ENCODE measurements at places on chromosomes 13 and 19. TPM values are rescaled to one million over a fixed set of nuclear protein-coding genes. Genes with fewer than 3 reads are reported as not detected.

RFXANK gene
- 62.1 TPM for polyA plus RNA-seq

PCSK4 gene
- polyA plus RNA-seq = 5.0 TPM

KLC3 gene
- 1.7 TPM for polyA plus RNA-seq

CACNA1A gene
- 2.9 TPM for polyA plus RNA-seq

CD79A gene
- 0.40 TPM for polyA plus RNA-seq

UBE2L5 gene
- 0.91 TPM for polyA plus RNA-seq

SHANK1 gene
- 4.8 TPM for polyA plus RNA-seq

TECR gene
- polyA plus RNA-seq = 131 TPM

PTOV1 gene
- polyA plus RNA-seq = 296 TPM

PODNL1 gene
- 1.2 TPM for polyA plus RNA-seq

ZNF146 gene
- 155 TPM for polyA plus RNA-seq

PLPPR3 gene
- 9.4 TPM for polyA plus RNA-seq

U2AF2 gene
- 164 TPM for polyA plus RNA-seq

INAFM1 gene
- polyA plus RNA-seq = 6.5 TPM

DNA sequence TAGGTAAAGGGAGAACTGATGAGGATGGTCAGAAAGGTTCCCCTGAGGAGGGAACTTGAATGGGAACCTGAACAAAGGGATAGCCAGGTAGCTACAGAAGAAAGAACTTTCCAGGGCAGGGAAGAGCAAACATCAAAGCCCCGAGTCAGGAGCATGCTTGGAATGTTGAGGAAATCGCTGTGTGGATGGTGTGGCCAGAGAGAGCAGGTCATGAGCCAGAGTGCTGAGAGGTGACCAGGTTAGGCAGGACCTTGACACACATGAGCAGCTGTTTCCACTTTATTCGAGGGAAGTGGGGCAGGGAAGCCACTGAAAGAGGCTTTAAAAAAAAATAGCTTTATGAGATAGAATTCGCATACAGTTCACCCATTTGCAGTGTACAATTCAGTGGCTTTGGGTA is 4.4 kb downstream of the RAB8A start:
- DNase-seq = no peak

DNA sequence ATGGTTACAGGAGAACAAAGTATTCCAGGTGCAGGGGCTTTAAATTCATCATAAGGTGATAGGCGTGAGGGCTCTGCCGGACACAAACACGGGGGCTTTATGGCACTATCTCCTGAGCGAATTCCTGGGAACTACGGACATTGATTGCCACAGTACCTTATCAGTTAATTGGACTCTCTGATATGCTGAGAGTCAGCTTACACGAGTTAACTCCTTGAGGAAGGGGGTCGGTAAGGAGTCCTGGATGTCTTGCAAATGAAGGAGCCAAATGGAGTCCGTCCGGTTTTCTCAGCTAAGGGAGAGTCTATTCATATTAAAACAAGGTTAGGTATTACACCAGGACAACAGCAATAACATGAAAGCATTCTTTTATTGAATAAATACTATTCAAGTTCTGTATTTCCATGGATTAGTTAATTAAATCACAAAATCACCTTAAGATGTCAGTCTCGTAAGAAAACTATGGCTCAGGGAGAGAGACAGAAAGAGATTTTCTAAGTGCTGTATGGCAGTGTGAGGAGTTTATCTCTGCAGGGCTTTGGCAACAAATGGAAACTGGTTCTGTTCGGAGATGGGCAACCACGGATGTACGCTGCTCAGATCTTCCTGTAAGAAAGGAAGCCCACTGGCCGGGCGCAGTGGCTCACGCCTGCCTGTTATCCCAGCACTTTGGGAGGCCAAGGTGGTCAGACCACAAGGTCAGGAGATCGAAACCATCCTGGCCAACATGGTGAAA is 26.2 kb upstream of the HIF3A start:
- DNase-seq = no peak

DNA sequence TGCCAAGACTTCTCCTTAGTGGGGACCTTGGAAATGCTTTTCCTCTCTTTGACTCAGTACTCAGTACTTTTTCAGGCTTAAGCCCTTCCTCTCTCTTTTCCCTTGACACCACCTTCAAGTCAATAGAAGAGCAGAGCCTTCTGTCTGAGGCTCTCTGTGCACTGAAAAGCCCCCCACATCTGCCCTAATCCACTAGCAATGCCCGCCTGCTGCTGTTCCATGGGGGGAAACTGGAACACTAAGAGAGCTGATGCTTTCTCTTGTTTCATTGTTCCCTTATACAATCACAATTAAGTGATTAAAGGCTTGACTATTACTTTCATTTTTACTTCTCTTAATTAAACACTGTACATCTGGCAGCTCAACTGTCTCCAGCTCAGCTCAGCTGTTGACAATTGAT is 254.5 kb downstream of the SLITRK6 start:
- DNase-seq = no peak

DNA sequence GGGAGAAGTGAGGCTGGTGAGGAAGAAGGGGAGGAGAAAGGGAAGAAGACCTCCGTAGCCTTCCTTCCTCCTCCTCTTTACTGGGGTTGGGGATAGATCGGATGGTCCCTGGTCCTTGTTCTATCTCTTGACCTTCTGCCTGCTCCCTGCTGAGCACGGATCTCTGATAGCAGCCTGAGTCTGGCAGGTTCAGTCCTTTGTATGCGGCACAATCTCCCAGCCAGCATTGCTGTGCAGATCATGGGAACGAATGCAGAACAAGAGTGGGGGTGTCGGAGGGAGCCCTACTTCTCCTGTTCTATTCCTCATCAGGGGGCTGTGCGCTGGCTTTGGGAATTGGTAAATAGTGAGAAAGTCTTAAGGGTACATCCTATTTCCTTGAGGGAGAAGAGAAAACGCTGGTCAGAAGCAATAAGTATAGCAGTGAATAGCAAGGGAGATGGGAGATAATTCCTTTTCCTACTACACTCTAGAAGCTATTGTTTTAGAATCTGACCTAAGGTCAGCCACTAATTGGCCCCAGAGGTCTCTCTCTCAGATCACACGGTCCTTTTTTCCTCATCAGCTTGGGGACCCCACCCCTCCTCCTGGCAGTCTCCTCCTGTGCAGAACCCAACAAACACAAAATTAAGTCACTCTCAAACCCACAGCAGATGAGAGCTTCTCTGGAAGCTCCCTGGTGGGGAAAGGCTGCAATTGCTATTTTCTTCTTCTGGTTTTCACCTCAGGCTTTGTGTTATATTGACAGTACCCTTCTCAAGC is 41.0 kb downstream of the KL start:
- no peak for DNase-seq

DNA sequence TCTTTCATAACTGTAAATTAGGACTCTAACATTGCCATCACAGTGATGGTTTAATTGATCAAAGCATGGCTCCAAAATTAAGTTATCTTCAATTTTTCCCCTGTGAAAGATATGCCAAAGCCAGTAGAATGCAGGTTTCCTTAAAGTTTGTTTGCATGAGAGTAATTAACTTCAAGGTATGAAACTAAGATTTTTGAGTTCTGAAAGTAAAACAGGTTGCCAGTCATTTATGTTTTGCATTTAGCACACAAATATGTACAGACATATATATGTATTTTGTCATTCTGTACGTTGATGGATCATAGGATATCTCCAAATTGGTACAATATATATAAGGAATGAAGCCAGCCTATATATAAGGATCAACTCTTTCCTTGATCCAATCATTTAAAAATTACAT is 23.6 kb upstream of the NDFIP2 start:
- DNase-seq = no peak

- DNase-seq = no peak
These were observed 651 bp downstream of the GAPDHS start for GRCh38 chr19:35533822-35534392.

- DNase-seq = no peak
These were observed 77.0 kb downstream of the STARD13 start for GRCh38 chr13:33208290-33209220.

GRCh38 chr13:112634102-112634501 is 46.1 kb upstream of the TUBGCP3 start:
- no peak for DNase-seq

DNA sequence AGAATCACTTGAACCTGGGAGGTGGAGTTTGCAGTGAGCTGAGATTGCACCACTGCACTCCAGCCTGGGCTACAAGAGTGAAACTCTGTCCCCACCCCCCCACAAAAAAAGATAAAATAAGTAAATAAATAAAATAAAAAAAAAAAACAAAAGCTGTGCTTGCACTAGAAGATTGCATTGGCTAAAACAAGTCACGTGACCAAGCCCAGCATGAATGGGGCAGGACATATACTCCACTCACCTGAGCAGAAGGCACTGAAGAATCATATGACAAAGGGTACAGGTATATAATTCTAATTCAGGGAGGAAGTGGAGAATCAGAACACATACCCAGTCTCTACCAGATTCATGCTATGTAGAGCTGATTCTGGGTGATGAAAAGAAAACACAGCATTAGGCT is 36.6 kb downstream of the CYP4F22 start:
- DNase-seq = no peak

GRCh38 chr19:43675269-43675879 is 5.4 kb upstream of the PLAUR start:
- no peak for DNase-seq

- DNase-seq = no peak
These were observed 369.6 kb downstream of the KCTD12 start for GRCh38 chr13:76516586-76516985.

DNA sequence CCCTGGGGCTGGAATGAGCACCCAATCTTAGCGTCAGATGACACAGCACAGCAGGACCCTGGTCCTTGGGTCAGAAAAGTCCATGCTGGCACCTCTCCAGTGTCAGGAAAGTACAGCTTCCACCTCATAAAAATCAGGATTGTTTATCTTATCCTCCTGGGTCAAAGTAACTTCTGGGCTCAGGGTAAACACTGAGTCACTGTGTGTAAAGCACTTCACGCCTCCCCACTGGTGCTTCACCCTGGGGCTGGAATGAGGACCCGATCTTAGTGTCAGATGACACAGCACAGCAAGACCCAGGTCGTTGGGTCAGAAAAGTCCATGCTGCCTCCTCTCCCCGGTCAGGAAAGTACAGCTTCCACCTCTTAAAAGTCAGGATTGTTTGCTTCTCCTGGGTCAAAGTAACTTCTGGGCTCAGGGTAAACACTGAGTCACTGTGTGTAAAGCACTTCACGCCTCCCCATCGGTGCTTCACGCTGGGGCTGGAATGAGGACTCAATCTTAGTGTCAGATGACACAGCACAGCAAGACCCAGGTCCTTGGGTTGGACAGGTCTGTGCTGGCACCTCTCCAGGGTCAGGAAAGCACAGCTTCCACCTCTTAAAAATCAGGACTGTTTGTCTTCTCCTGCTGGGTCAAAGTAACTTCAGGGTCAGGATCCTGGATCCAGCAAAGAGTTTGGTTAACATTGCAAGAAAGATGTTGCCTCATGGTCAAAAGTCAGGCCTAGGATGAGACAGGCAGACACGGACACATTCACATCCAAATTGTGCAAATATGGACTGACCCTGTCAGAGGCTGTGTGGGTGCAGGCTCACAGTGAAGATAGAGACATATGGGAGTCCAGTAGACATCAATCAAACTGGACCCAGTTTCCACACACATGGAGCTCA is 39.2 kb upstream of the CYP2A7 start:
- no peak for DNase-seq

GRCh38 chr13:32903720-32904119 is 112.5 kb upstream of the KL start:
- DNase-seq = no peak

DNA sequence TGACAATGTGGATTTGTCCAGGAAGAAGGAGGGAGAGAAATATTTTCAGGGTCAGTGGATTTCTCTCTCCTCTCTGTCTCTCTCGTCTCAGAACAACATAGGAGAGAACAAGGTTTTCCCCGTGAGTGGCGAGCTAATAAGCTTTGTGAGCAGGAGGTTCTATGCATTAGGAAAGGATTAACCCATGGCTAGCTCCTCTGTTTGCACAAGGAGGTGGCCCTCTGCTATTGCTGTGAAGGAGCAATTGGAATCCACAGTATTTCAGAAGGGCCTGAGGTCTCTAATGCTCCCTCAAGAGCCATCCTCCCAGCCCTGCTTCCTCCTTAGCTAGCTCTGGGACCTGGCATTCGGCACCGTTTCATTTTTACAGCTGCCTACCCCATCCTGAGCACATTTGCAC is 288.9 kb upstream of the MAB21L1 start:
- no peak for DNase-seq

GRCh38 chr13:97142452-97142851 is 79.7 kb upstream of the MBNL2 start:
- DNase-seq = no peak

DNA sequence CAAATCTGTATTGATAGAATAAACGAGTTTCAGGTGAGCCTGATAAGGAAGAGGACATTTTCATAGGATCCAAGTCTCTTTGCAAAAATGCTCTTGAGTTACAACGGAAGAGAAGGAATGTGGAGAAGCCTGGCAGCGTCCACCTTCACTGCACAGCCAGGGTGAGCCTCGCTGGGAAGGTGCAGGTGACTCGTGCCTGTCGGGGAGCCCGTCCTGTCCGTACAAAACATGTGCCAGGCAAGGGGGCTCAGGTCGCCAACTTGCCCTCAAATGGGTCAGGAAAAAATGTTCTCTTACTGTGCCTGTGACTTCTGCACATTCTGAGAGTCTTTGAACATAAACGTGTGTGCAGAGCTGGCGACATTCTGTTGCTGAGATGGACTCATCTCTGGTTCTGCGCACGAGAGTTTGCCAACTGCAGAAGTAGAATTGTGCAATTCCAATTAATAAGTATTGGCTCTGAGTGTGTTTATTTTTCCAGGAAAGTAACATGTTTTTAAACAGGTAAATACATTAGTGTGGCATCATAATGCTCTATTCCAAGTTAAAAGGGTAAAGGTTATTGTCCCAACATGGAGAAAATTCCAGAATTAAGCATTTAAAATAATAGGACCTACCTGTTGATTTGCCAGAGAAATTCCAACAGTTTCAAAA is 28.6 kb downstream of the NAXD start:
- no peak for DNase-seq

DNA sequence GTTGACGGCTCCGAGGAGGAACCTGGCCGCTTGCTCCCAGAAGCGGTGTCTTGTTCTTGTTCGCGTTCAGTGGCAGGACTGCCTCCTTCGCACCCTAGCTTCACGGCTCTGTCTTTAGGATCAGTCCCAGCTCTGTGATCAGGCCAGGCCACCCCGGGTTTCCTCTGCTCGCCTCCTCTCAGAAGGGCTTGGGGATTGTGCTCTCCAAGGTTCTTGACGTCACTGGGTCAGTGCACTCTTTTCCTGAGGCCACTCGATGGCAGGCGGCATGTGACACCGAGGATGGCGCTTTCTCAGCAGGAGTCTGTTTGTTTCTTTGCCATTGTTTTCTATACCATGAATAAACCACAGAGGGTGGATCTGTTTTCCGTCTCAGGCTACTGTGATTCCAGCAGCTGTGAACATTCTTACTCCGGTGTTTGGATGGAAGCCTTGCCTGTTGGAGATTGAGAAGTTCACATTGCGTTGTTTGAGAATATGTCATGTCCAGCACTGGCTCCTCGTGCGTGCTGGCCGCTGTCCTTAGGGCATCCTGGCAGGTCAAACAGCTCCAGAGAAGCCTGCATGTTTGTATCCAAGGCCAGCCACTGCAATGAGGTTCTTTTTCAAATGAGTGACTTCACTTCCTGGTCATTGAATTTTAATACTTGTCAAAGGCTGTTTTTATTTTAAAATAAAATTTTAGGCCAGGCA is 44.5 kb downstream of the SLC7A9 start:
- DNase-seq = no peak

- DNase-seq = no peak
These were observed 915 bp upstream of the GRWD1 start for GRCh38 chr19:48444936-48445200.
